Natural killer cell treated with Interleukin-12 subunit alpha and Interleukin-12 subunit beta and Interleukin-15 and Interleukin-18, amount 100 ng/mL, for 72 hours (primary cell): ENCODE measurements at places on chromosomes 2 and 18.

DNA sequence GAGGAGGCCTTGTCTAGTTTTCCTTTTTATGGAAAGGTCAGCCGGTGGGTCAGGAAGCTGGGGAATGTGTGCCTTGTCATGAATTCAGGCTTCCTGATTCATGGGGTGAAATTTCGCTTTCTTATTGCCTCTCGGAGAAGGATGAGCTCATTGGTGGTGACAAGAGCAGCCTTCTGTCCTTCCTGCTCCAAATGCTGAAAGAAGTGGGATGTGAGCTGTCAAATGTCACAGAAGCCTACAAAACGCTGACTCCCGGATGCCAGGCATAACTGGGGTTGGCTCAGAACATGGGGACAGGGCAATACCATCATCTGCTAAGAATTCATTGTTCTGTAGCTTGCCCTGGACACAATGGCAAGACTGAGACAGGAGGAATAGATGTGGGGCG lies 55.8 kb upstream of the FAM136A start:
- no peaks in the 10 kb centered on the region for H3K4me1 ChIP-seq
- H3K27me3 ChIP-seq: peaks cover 39% of the 10 kb centered on the region
- no peaks in the 10 kb centered on the region for H3K36me3 ChIP-seq
- H3K4me3 ChIP-seq: no peak overlapping the region
- no peak for DNase-seq

- no peak overlapping the region for H3K27ac ChIP-seq
- no peak for DNase-seq
- H3K27me3 ChIP-seq: peaks cover 42% of the 10 kb centered on the region
- H3K36me3 ChIP-seq: peaks cover 10% of the 10 kb centered on the region
- no peak overlapping the region for H3K4me3 ChIP-seq
These were observed 21.6 kb upstream of the SLC9A2 start for GRCh38 chr2:102597788-102598187.

DNA sequence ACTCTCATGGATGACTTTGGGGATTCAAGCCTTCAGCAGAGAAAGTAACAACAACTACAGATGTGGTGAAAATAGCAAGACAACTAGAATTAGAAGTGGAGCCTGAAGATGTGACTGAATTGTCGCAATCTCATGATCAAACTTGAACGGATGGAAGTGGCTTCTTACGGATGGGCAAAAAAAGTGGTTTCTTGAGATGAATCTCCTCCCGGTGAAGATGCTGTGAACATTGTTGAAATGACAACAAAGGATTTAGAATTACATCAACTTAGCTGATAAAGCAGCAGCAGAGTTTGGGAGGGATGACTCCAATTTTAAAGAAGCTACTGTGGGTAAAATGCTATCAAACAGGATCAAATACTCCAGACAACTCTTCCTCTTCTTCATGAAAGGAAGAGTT lies 43.1 kb downstream of the AAK1 start:
- peaks cover under 1% of the 10 kb centered on the region for H3K36me3 ChIP-seq
- H3K4me3 ChIP-seq: no peak overlapping the region
- H3K4me1 ChIP-seq: peaks cover 54% of the 10 kb centered on the region

DNA sequence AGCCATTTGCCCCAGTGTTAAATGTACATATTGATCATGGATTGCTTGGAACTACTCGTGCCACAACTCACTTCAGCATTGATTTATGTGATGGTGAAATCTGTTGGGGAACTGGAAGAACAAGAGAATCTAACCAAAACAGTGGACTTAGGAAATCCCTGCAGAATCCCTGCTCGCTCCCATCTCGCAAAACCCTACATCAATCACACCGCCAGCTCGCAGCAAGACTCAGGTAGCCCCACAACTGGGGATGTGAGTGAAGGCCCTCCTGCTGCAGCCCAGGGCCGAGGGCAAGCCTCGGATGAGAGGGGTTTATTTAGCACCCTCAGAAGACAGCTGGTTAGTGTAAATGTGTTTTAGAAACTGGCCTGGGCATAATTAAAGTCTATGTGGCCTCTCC lies 171.6 kb downstream of the ANAPC1 start:
- DNase-seq: no peak
- H3K36me3 ChIP-seq: no peaks in the 10 kb centered on the region
- no peaks in the 10 kb centered on the region for H3K4me1 ChIP-seq
- H3K4me3 ChIP-seq: no peak overlapping the region
- no peak overlapping the region for H3K27ac ChIP-seq

- no peak overlapping the region for H3K4me3 ChIP-seq
- H3K27me3 ChIP-seq: no peaks in the 10 kb centered on the region
- H3K36me3 ChIP-seq: peaks cover 7% of the 10 kb centered on the region
- H3K4me1 ChIP-seq: peaks cover 26% of the 10 kb centered on the region
- H3K27ac ChIP-seq: peak overlapping the region; percentile 23
These were observed 59.5 kb downstream of the MFSD6 start for GRCh38 chr2:190467575-190468083.

DNA sequence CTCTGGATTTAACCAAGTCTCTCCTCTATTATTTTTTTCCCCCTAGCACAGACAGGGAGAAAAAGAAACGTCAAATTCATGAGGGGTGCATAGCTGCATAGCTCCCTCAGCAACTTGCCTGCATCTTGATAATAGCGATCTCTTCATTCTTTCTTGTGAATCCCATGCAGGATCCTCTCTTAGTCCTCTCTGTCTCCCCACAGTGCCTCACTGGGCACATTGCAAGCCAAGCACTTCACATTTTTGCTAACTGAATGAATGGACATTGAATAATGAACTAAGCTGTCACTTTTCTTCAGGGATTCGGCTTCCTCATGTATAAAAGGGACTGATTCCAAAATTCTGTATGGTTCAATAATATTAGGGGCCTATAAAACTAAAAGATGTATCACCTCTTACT lies 2.9 kb upstream of the EPB41L3 start:
- no peaks in the 10 kb centered on the region for H3K36me3 ChIP-seq
- H3K4me3 ChIP-seq: no peak overlapping the region
- H3K27ac ChIP-seq: no peak overlapping the region
- DNase-seq: no peak
- H3K27me3 ChIP-seq: peaks cover 28% of the 10 kb centered on the region

- H3K4me1 ChIP-seq: peaks cover 21% of the 10 kb centered on the region
- peak within 1 kb of the TSS; percentile 83 for H3K4me3 ChIP-seq
- peaks cover 22% of the 10 kb centered on the region for H3K27me3 ChIP-seq
- DNase-seq: peak; percentile 61
- H3K27ac ChIP-seq: peak within 1 kb of the TSS; percentile 63
These were observed at the start of gene ZDBF2 for GRCh38 chr2:206274434-206275311. TSS of gene ZDBF2 (plus strand) at chr2:206274663. CDS start at chr2:206281850, 7,187 bp downstream.

DNA sequence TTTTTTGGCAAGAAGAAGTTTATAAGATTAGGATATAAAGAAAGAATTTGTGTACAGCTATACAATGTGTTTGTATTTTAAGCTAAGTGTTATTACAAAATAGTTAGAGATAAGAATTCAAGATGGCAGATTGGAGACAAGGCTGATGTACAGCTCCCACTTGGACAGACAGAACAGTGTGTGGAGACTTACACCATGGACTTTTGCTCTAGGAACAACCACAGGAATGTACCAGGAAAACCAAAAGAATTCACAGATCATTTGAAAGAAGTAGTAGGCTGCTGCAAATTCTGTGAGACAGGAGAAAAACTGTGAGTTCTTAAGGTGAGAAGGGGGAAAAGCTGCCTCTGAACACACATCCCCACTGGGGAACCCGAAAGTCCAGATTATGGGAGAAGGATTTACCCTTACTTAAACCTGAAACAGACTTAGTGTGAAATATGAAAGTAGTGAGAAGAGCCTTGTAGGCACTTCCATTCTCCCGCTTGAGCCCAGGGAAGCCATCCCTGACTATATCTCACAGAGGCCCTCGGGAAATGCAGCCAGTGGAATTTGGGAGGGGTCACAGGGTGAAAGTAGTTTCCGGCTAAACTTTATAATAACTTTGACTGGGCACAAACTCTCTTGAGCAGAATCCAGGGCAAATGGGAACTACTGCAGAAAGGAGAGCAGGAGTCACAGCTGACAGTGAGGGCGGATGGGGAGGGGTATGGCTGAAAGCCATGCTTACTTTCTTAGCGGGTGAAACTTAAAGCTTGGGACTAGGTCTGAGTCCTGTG lies 11.6 kb upstream of the RPRD1A start:
- peaks cover 17% of the 10 kb centered on the region for H3K36me3 ChIP-seq
- no peak for DNase-seq
- H3K27me3 ChIP-seq: peaks cover 16% of the 10 kb centered on the region

DNA sequence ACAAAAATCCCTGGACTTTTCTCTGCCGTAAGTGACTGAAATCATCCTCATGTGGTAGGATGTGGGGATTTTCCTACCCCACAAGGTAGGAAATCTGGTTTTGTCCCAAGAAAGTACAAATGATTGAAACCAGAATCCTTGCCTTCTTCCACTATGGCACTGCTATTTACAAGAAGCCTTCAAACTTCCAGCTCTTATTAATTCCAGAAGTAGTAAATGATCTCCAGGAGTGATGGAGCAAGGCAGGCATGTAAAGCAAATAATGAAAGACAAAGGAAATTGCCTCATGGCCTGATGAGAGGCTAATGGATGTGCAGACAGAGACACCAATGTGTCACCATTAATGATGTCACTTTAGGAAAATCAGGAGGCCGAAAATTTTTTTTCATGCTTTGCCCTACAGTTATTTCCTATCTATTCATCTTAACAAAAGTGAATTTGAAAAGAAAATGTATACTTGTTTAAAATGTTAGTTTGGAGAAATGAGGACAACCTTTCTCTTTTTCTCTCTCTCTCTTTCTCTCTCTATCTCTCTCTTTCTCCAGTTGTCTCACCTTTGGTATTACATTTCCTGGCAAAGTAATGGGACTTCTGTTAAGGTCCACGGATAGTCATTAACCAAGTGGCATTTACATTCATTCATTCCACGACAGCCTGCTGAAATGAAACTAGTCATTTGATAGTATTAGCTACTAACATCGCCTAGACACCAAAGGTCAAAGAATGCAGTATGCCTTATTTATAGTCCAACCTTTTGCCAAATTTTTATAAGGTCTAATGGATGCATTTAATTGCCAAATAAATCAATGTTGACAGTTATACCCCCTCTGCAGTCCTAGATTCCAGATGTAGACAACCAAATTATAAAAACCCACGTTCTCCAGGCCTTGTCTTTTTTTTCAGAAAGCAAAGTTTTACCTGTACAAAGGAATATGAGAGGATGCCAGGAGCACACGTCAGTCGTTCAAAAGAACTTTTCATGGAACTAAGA lies 5.0 kb upstream of the EVA1A start:
- no peaks in the 10 kb centered on the region for H3K36me3 ChIP-seq
- DNase-seq: no peak

DNA sequence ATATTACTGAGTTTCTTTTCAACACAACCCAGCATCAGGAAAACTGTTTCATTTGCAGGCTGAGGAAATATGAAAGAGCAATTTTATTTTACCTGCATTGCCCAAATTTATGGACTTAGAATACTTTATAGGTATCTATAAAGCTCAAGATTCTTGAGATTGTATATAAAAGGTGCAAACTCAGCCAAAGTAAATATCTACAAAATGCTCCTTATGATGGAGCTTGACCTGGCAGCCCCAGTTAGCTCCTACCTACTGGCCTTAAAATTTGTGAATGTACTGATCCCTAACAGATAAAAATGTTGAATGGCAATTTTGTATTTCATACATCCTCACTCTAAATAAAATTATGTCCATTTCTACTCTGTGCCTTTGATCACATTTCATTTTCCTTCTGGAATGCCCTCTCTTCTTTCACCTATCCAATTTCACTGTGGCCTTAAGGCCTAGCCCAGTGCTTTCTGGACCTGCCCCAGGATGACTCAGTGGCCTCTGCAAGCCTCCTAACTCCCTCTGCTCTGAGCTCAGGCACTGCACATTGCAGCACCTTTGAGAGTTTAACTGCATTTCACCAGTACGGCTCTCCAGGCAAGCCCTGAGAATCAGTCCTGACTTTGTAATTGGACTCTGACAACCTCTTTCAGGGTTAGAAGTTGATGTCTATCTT lies 125.9 kb downstream of the ANTXR1 start:
- H3K4me1 ChIP-seq: no peaks in the 10 kb centered on the region
- H3K27ac ChIP-seq: no peak overlapping the region
- no peak overlapping the region for H3K4me3 ChIP-seq
- DNase-seq: no peak
- H3K36me3 ChIP-seq: no peaks in the 10 kb centered on the region

- H3K4me3 ChIP-seq: no peak overlapping the region
- H3K27ac ChIP-seq: no peak overlapping the region
- DNase-seq: no peak
- H3K4me1 ChIP-seq: no peaks in the 10 kb centered on the region
- H3K27me3 ChIP-seq: peaks cover 7% of the 10 kb centered on the region
- no peaks in the 10 kb centered on the region for H3K36me3 ChIP-seq
These were observed 107.2 kb downstream of the SCG2 start for GRCh38 chr2:223494942-223495341.

DNA sequence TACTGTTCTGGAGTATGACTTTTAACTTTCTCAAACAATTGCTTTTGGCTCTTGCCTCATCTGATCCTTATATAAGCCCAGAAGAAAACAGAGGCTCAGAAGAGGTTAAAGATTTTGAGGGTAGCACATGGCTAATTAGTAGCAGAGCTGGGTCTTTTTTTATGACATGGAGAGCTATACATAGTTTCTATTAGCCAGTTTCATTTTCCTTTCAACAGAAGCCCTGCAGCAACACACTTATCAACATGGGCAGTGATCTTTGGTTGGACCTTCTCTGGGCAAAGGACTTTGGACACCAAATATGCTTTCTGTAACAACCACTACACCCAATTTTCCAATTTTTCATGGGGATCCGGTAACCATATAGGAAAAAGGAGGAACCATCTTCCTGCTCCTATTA lies 64.9 kb downstream of the NCKAP5 start:
- H3K4me3 ChIP-seq: no peak overlapping the region
- H3K27me3 ChIP-seq: no peaks in the 10 kb centered on the region

- DNase-seq: no peak
- no peaks in the 10 kb centered on the region for H3K27me3 ChIP-seq
- no peaks in the 10 kb centered on the region for H3K4me1 ChIP-seq
- no peak overlapping the region for H3K27ac ChIP-seq
These were observed 2.3 kb upstream of the ALPP start for GRCh38 chr2:232376260-232376659.

GRCh38 chr2:36578343-36579296 lies 19.3 kb downstream of the FEZ2 start:
- H3K36me3 ChIP-seq: peaks cover 41% of the 10 kb centered on the region
- no peak overlapping the region for H3K4me3 ChIP-seq
- H3K27me3 ChIP-seq: no peaks in the 10 kb centered on the region
- peaks cover 8% of the 10 kb centered on the region for H3K4me1 ChIP-seq
- no peak for DNase-seq
- H3K27ac ChIP-seq: peak overlapping the region; percentile 40

GRCh38 chr2:218404351-218405085 lies 4.8 kb downstream of the CTDSP1 start:
- peak overlapping the region; percentile 80 for H3K27ac ChIP-seq
- no peaks in the 10 kb centered on the region for H3K27me3 ChIP-seq
- DNase-seq: no peak
- H3K4me1 ChIP-seq: peaks cover 44% of the 10 kb centered on the region
- no peak overlapping the region for H3K4me3 ChIP-seq
